ENCODE measurements at places on chromosomes 1 and 21.

DNA sequence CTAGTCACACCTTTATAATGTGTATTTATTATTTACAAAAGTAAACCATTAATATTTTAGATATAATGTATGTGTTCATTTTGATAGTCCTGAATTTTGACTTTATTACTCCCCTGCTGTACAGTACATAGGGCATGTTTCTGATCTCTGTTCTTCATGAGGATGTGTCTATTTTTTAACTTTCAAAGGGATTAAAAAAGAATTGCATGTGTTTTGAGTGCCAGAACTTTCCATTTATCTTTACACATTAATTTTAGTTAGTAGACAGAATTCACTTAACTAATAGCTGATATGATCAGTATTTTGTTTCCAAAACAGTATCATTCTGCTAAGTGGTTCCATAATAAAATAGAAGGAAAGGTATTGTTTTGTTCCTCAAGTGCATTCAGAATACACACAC lies 3.1 kb downstream of the PBX1 start:
- DNase-seq = no peak

GRCh38 chr1:229190057-229190575 lies 80.8 kb upstream of the RAB4A start:
- no peak for DNase-seq

- DNase-seq = no peak
Measured at GRCh38 chr1:113140588-113141446, 67.8 kb downstream of the LRIG2 start.

DNA sequence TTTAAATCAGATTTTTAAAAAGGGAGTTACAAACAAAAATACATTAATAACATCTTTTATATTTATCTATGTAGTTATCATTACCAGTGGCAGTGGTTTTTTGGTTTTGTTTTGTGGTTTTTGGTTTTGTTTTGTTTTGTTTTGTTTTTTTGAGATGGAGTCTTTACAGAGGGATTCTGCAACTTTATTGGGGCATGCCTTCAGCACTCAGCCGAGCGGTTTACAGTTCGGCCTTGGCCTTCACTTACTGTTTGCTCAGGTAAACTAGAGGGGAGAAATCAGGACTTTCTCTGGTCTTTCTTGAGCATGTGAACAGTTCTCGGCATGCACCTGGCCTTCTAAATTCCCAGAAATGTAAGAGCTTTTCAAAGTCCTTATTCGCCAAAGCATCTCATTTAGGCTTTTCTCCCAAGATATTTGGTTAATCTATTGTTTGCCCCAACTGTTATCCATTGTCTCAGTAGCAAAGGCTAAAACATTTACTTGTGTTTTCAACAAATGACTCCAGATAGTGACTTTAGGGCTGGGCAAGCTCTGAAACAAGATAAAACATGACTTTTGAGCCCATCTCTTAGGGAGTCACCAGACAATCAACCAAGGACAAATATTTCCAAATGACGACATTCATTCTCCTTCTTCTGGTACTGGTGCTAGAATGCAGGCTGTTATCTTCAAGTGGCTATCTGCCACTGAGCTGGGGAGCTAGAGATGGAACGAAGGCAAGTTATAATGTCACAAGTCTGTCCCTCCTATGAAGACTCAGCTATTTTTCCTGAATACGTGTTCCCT lies 48.4 kb upstream of the ADORA3 start:
- no peak for DNase-seq

DNA sequence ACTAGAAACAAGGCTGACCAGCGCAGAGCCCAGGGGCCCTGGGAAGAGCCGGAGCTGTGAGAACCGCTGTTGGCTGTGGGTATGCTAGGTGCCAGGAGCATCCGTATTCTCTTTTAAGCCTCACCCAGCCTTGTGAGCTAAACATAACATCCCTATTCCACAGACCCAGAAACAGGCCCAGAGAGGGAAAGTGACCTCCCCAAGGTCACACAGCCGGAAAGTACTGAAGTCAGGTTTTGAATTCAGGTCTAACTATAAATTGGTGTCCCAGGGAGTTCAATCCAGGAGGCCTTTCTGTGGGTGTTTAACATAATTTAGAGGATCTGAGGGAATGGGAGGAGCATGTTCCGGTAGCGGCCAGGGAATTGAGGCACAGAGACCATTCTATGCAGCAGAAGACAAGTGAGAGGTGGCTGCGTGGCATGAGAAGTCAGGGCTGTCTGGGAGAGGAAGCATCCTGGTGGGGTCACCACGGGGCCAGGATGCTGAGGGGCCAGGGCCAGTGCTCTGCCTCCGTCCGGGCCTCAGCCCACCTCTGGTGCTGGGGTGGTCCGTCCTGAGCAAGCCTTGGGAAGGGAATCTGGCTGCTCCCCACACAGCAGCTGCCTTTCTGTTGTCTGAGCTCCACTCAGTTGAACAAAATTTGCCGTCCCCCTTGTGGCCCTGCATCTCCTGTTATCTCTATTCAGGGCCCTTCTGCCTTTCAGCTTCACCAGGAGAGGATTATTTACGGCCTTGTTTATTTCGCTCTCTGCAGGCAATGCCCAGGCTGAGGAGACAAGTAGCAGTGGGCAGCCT lies 338.8 kb upstream of the VAMP3 start:
- DNase-seq = no peak
